Fibroblast of skin of right quadriceps (primary cell): ENCODE measurements at places on chromosomes 3 and 15.

- DNase-seq, result no peak
Measured at GRCh38 chr3:71388535-71389120, 194.9 kb downstream of the FOXP1 start.

DNA sequence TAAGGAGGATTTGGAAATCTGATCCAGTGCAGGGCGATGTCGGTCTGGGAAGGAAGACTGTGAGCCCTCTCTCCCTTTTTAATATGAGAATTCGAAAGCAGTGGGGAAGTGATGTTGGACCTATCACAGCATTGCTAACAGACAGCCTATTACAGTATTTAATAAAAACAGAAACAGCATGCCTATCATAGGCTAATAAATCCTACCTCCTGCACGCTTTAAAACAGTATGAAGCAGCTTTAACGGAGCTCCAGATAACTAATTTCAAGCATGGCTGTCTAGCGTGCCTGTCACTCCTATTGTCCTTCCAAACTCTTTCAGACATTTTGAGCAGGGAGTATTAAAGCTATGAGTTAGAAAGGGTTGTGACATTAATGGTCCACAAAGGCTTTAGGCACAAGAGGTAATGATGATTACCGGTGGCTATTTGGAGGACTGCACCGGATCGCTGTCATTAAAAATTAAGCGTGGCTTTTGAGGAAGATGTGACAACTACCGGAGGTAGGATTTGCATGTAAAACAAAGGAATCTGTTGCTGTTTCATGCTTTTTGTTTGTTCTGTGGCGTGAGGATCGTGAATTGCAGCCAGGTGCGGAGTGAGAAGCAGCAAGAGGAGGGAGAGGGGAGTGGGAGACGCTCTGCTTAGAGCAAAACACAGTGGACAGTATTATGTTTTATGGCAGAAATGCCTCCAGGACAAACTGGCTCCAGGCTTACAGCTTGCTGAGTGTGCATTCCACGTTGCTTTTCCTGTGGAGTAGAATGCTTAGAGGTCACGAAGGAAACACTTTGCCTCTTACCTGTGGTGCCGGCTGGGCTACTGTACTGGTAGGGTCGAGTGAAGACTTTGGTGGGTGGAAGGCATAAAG, at the start of gene KCNMB2:
Gene KCNMB2, plus strand, starts transcription at position 226 of the 869 bp plus-strand sequence.
- peak; percentile 25 for DNase-seq

DNA sequence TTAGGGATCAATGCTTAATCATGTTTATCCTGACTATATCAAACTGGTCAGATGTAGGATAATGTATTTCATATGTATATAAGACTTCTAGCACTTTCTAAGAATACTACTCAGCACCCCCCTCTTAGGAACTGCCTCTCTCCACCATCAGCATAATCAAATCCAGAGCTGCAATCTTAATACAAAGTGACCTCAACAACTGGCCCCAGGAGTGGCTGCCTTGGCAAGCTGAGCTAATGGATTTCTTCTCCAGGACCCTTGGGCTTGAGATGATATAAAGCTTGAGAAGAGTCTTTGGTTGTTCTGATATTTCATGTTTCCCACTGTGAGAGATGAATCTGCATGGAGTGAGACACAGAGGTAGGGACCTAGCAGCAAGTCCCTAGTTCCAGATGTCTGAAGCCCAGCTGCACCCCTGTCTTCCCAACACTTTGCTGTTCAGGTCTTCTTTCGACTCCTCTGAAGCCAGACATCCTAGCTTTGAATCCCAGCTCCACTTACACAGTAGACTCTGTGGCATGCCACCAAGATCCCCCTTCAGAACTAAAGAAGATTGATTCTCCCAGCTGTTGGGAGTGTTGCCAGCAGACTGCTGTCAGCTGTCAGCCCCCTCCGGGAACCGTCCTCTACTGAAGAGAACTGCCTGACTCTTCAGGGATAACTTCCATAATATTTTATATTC, 309.3 kb upstream of the UBE2E2 start:
- no peak for DNase-seq

DNA sequence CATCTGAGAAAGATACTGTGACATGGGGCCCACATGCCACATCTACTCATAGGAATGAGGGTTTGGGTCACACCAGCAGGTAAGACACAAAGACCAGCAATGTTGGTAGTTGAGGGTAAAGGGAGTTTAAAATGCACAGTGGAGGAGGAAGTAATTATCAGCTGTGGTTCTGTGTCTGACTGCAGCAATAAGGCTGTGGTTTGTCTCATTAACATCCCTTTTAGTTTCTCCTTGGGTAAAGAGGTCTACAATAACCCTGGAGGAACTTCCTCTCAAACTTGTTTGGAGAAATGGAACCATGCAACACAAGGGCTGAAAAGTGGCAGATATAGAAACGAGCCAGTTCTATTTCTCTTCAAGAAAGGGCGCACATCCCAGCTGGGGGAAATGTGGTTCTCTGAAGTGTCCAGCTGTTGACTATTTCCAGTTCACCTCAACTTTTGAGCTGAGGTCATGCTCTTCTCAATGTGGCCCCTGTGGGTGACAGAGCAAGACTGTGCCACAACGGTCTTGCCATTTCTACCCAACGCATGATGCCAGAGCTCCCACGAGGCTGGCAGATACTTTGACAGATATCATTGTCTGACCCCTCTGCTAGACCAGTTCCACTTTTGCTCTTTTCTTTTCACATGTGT, 234.3 kb downstream of the SQOR start:
- no peak for DNase-seq

DNA sequence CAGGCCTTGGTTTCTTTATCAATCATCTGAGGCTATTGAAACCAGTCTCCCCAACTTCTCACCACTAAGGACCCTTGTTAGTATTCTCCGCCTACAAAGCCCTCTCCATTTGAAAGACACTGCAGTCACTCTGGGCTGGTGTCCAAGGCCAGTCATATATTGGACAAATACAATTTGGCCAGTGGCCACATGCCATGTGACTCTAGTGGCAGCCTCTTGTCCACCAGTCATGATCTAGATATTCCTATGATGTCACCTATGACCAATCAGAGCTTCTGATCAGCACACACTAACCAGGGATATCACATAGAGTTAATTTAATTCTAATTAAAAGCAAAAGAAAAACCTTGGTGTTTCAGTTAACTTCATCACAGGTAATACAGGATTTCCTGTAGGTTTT, 68.2 kb downstream of the RAB11A start:
- DNase-seq, result no peak

DNA sequence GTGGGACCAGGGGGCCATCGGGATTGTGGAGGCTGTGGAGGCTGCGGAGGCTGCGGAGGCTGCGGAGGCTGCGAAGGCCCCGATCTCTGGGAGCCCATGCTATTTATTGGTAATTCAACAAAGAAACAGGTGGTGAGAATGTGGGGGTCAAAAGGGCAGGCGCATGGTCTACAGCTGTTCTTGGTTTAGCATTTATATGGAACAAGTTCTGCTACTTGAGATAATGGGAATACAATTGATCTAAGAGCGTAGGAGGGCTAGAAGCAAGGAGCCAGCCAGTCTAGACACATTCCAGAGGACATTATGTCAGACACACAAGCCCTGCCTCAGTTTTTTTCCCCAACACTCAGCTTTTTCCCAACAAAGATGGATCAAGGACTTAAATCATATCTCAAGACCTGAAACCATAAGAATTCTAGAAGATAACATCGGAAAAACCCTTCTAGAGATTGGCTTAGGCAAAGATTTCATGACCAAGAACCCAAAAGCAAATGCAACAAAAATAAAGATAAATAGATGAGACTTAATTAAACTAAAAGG, 20.1 kb downstream of the C3orf80 start:
- peak; percentile 13 for DNase-seq

DNA sequence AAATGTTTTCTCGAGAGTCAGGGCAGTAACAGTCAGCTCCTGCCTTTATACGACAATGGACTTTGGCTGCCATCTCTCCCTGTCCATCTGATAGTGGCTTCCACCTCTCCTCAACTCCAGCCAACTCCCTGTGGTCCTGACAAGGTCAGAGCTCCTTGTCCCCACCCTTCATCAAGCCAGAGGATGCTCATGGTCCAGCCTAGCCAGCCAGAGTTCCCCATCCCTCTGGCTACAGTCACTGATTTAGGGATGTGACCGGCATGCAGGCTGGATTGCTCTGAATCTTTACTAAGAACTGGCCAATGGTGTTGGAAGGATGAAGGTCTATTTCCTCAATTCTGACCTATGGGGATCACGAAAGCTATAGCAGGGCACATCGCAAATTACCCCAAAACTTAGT, 156.1 kb downstream of the OR4M2 start:
- no peak for DNase-seq
